ENCODE measurements at places on chromosomes 4 and X. TPM values are rescaled to one million over a fixed set of nuclear protein-coding genes. Genes with fewer than 3 reads are reported as not detected.

Gene IQSEC2
- 9.0 TPM for polyA plus RNA-seq

Gene ARMCX2
- polyA plus RNA-seq = 13.5 TPM

Gene FGF5
- not detected for polyA plus RNA-seq

Gene MGAT4D
- not detected for polyA plus RNA-seq

Gene MAP3K15
- 0.45 TPM for polyA plus RNA-seq

Gene SLC34A2
- 727 TPM for polyA plus RNA-seq

Gene HAUS7
- 24.4 TPM for polyA plus RNA-seq

Gene WAS
- polyA plus RNA-seq = 61.5 TPM

Gene TLR10
- polyA plus RNA-seq = 0.14 TPM

Gene GALNT7
- polyA plus RNA-seq = 9.8 TPM

Gene L1CAM
- polyA plus RNA-seq = 0.19 TPM

Gene HERC5
- 4.7 TPM for polyA plus RNA-seq

Gene IL21
- polyA plus RNA-seq = 0.02 TPM

Gene PAGE2B
- 0.37 TPM for polyA plus RNA-seq
